Stimulated activated CD8-positive, alpha-beta memory T cell treated with anti-CD3 and anti-CD28 coated beads, Interleukin-7, amount 100 ng/mL, for 1 hour (primary cell): ENCODE measurements at places on chromosomes 7 and 10.
A peak's percentile ranks its signal among the peaks of the same experiment; 100 is the strongest.

DNA sequence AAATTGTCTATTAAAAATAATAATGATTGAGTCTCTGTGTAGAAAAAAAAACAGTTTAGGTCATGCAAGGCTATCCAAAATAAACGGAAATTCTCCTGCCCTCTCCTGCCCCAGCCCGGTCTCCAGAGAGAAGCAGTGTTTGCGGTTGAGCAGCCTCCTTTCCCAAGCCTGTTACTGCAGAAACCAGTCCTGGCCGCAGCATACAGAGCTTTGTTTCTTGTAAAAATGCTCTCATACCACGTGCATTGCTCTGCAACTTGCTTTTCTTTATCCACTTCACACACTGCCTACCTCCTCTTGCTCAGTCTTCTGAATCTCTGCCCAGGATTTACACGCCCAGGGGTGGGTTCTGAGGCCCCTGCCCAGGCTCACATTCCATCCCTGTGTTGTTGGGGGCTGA, 34.4 kb upstream of the CUL1 start:
- no peak for DNase-seq

DNA sequence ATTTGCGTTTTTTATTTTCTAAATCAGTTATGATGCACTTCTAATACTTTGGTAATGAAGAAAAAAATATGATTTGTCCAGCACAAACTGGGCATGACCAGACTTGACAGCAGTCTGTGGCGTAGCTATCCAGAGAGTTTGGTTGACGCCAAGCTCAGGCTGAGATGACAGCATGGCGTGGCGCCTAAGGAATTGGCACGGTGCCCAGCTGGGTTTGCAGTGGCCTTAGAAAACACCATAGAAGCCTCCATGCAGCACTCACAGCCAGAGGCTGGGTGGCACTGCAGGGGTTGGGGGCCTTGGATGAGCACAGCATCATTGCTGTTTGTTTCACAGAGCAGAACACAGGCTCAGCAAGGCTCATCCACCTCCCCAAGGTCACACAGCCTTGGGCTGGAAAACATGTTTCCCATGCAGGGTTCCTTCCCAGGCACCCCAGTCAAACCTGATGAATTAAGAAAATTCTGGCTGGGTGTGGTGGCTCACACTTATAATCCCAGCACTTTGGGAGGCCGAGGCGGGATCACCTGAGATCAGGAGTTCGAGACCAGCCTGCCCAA, 88.9 kb downstream of the GTF2IRD1 start:
- no peak for DNase-seq

- DNase-seq, result no peak
These were observed 34.1 kb downstream of the PNLIPRP2 start for GRCh38 chr10:116654816-116655215.

DNA sequence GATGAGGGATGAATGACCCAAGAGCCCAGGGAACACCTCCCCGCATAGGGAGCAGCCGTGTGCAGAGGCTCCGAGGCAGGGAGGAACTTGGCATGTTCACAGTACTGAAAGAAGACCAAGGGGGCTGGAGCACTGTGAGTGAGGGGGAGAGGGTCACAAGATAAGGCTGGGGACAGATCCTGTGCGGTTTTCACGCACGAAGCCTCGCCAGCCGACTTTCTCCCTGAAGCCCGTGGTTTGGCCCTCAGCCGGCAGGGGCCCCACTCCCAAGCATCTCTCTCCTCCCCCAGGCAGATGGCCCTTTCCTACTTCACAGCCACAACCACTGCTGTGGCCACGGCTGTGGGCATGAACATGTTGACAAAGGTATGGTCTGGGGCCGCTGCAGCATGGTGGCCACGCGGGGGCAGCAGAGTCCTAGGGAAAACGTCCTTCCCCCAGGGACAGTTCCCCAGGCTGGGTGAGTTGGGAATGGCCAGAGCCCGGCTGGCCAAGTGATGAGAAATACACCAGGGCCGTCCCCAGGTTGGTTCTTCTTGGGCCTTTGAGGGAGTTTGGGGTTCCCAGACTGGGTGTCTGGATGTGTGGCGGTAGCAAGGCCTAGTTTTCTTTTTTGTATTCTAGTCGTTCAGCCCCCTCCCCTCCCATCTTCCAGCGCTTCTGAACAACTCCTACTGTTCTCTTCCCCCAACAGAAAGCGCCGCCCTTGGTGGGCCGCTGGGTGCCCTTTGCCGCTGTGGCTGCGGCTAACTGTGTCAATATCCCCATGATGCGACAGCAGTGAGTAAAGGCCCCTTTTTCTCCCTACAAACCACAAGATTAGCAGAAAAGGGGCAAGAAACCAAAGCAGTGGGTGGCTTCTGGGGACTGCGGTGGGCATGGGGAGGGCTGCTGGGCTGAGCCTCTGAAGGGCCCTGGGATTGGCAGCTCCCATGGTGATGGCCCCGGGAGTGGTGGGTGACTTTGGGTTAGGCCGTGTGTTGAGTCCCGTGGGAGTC, 14.4 kb upstream of the WBP1L start:
- DNase-seq, result peak; percentile 32

- DNase-seq, result no peak
These were observed 679.6 kb downstream of the PARD3 start for GRCh38 chr10:34135515-34135914.

GRCh38 chr7:149809215-149809614, 29.0 kb upstream of the ZNF862 start:
- DNase-seq, result no peak

DNA sequence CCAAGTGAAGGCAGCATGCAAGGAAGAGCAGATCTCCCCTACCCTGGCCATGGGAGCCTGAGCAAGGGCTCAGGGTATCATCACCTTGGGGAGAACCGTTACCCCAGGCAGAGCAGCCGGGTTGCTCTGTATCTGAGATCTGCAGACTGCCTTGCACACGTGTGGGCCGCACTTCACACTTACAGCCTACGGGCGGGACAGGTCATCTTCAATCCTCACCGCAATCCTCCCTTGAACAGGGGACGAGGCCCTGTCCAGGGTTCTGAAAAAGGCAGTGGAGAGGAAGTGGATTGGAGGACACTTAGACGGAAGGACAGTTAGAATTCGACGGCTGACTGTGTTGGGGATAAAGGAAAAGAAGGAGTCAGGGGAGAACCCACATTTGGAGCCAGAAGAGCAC, 51.4 kb downstream of the NPS start:
- DNase-seq, result no peak

DNA sequence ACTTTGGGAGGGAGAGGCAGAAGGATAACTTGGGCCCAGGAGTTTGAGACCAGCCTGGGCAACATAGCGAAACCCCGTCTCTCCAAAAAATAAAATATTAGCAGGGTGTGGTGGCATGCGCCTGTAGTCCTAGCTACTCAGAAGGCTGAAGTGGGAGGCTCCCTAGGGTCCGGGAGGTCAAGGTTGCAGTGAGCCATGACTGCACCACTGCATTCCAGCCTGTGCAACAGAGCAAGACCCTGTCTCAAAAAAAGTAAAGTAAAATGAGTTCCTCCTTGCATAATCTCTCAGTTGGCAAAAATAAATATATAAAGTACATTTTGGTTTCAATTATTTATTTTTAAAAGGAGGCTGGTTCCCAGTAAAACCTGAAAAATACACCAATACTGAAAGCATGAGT, 11.8 kb downstream of the NANOS1 start:
- no peak for DNase-seq

DNA sequence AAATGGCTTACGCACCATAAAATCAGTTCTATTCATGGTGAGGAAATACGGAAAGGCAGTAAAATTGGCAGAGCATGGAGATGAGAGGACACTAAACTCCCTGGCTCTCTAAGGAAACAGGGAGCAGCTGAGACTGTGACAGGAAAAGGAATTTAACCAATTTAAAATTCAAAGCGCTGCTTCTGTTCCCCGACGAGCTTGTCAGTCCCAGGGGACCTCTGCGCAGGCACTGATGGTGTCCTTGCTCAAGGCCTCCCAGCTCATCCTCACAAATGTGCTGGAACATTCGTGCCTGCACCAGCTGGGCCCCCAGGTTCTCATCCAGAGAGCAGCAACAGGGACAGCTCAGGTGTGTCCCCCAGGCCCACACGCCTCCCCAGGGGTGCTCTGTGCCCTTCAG, 101.4 kb downstream of the MAD1L1 start:
- DNase-seq, result no peak

DNA sequence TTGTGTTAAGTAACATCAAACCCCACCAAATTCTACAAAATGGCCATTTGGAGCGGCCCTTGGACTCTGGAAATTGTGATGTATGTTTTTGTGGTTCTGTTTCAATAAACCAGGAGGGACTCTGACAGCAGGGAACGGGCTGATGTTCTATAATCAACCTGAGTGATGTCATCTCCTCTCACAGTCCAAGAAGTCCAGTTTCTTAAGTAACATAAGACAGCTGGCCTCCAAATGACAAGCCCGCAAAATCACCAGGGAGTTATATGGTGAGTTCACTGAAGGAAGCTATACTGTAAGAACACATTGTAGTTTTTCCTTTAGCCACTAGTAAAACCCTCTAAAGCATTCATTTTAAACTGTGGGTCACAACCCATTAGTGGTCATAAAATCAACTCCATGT, 34.0 kb downstream of the GOT1 start:
- DNase-seq, result no peak
